ENCODE measurements at places on chromosomes 11 and 22.
A peak's percentile ranks its signal among the peaks of the same experiment; 100 is the strongest.

- DNase-seq = no peak
These were observed 106.4 kb downstream of the SERGEF start for GRCh38 chr11:17906436-17906835.

GRCh38 chr11:108836541-108836940 is 171.7 kb downstream of the DDX10 start:
- DNase-seq = no peak

DNA sequence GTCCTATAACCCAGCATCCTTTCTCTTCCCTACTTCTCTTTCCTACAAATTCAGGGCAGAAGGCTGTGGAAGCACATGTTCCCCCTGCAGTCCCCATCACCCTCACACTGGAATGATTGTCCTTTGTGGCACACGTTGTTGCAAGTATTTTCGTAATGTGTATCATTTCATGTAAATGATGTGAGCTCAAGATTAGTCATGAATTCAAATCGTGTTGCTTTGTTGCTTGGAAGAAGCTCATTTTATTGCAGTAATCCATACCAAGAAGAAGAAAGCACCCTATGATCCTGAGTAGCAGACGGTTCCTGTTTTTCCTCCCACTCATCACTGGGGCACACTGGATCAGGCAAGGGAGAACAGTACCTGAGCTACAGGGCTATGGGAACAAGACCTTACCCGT is 173.4 kb downstream of the NCAM1 start:
- DNase-seq = no peak

DNA sequence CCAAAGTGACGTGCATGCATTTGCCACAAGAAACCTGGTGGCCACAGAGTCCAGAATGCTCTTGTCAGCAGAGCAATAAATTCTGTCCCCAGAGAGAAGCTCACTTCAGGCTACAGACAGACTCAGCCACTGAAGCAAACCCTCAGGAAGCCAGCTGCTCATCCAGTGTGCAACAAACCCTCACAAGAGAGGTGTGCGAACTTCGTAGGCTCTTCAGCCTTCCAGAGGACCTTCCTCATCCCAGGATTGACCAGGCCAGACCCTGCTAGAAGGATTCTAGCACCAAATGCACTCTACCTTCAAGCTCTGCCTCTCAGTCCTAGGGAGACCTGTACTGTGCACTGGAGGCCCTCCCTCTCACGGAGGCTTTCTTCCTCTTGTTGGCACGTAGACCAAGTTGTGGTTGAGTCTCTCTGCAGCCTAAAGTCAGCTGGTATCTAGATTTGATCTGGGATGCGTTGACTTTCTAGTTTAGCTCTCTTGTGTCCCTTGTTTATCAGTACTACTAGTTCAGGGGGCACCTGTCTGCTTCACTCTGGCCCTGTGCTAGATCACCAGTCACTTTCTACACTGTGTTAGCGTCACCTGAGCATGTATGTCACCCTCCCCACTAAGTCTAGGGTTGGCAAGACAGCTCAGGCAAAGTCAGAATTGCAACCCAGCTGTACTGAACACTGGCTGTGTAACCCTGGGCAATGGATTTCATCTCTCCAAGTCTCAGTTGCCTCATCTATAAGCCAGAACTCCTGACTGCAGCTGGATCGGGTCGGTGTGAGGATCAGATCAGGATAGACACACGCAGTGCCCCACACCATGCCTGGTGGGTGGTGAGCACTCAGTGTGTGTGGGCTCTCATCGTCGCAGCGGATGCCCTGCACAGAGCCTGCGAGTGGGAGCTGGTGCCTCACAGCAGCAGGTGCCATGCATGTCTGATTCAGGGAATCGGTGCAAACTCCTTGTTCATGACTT is 22.1 kb upstream of the TMPRSS13 start:
- no peak for DNase-seq

DNA sequence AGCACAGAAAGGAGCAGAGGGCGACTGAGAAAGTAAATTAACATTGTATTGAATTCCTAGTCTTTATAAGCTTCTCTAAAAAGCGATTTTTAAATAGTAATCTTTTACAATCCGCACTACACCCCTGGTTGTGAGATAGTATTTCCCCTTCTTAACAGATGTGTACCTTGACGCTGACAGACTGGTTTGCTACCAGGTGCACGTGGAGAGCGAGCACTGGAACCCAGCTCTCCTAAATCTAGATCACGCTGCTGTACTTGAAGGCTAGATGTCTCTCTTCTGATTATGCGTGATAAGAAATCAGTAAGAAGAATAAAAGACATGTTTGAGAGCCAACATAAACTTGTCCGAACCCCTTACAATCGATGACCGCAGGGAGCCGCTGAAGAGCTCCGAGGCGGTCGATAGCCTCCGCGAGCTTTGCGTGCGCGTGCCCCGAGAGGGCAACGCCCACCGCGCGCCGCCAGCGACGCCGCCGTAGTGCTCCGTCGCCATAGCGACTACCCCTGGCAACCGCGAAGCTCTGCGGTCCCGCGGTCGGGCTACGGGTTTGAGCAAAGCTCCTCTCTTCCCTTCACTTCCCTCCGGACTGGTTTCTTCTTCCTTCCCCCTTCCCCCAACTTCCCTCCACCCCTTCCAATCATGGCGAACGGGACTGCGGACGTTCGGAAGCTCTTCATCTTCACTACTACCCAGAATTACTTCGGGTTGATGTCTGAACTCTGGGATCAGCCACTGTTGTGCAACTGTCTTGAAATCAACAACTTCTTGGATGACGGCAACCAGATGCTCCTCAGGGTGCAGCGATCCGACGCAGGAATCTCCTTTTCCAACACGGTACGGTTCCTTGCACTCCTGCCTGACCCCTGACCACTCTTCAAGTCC is at the start of gene DYNC2H1:
TSS of gene DYNC2H1 (plus strand) at position 494 of the 885 bp plus-strand sequence. CDS start at position 643, 149 bp downstream.
- DNase-seq = peak; percentile 81

- DNase-seq = no peak
These were observed 66.4 kb downstream of the CTTN start for GRCh38 chr11:70464509-70465361.

Measured in T-helper 1 cell (primary cell).